ENCODE measurements at places on chromosomes 12 and 14.

GRCh38 chr12:23950210-23950774, 822 bp upstream of the SOX5 start:
- DNase-seq: no peak

DNA sequence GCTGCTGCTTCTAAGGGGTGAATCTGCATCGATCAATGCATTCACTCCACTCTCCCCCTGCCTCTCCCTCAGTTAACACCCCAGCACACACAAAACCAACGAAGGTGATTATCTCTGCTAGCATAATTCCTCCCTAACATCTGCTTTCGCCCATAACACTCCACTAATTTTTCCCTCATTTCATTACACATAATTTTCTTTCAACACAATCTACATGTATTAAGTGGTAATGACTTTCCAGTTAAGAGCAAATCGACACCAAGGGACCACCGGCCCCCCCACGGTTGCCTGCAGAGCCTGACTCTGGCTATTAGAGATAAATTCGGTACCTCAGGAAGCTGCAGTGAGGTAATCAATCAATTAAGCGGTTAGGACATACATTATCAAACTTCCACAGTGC, 1115.6 kb downstream of the BCL11B start:
- no peak for DNase-seq

DNA sequence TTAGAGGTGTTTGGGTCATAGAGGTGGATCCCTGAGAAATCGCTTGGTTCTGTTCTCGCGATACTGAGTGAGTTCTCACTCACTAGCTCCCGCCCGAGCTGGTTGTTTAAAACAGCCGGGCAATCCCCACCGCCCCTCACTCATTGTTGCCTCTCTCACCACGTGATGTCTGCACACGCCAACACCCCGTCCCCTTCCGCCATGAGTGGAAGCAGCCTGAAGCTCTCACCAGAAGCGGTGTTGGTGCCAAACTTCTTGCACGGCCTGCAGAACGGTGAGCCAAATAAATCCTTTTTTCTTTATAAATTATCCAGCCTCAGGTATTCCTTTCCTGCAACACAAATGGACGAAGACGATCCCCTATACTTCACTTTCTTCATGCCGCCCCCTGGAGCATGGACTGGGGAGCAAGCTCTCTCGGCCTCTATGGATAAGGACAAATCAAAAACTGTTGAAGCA, 45.4 kb upstream of the CCND2 start:
- no peak for DNase-seq

DNA sequence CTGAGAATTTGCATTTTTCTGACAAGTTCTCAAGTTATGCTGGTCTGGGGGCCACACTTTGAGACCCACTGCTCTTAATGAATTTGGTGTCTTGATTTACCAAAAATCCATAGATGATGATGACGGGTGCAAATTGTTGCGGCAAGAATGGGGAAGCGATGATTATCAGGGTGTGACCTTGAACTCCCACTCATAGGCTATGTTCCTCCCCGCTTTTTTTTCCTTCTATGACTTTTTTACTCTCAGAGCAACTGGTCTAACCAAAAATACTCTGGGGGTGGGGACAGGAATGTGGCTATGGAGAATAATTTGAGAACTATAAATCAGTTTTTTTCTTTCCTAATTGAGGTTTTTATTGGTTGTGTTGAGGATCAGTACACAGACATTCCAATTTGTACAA, 83.6 kb downstream of the PPFIBP1 start:
- DNase-seq: no peak

DNA sequence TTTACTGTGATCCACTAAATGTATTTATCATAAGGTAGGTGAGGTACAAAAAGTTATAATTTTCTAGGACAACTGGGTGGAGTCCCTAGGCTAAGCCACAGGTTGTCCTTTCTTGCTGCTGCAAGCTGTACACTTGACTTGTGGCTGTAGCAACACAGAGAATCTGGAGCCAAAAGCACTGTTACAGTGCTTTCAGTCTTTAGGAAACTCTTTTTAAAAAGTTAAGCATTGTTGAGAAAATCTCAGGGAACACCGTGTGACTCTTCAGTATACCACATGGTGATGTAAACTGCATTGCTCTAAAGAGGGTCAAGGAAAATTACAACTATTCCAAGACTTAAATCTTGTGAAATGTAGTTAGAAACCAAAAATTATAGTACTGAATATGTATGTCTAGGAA, 11.4 kb downstream of the SLC15A5 start:
- no peak for DNase-seq

DNA sequence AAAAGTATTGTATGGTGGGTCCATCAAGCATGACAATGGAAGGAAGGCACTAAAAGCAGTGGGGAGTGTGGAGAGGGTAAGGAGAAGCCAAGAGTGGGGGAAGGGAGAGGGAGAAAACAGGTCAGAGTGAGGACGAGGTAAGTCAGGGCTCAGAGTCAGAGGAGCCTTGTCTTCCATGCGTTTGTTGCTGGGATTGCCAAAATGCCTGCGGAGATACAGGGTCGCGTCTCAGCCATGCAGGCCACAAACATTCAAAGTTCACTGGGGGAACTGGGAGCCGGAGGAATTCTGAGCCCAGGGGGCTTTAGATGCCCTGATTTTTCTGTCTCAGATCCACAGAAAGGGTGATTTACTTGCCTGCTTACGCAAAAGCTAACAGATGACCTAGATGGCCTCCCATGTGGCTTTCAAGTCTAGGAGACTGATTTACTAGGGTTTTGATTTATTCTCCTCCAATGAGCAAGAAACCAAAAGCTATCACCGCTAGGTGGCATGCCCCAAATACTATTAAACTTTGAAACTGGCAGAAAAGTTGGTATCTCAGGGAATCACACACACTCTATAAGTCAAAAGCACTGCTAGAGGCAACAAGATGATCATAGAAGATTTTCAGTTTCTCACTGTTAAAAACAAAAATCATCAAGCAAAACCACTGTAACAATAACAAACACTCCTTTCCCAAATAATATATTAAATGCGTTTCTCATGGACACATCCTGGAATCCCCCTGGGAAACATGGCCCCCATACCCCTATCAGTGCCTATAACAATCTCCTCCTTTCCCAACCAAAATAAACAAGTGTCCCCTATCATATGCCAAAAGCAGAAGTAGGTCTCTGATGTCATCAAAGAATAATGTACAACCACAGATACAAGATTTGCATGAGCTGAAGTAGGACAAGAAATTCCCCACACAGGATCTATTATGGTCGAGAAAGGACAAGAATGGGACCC, 26.6 kb upstream of the MDM1 start:
- DNase-seq: peak; percentile 64

- DNase-seq: no peak
Measured at GRCh38 chr12:89932954-89933353, 224.3 kb upstream of the ATP2B1 start.

DNA sequence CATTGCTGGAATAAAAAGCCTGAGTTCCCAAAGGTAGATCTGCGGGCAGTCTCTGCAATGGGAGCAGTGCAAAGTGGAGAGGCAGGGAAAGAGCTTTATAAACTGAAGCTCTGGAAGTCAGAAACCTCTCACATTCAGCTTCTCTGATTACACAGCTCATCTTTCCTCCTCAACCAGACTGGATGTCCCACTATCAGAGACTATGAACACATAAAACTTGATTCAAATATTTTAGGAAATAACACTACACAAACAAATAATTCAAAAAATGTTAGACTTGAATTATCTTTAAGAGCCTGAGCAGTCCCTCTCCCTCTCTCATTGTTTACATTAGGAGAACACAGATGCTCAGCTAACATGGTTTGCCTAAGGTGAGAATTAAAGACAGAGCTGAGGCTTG, 72.9 kb downstream of the DENND5B start:
- DNase-seq: no peak

DNA sequence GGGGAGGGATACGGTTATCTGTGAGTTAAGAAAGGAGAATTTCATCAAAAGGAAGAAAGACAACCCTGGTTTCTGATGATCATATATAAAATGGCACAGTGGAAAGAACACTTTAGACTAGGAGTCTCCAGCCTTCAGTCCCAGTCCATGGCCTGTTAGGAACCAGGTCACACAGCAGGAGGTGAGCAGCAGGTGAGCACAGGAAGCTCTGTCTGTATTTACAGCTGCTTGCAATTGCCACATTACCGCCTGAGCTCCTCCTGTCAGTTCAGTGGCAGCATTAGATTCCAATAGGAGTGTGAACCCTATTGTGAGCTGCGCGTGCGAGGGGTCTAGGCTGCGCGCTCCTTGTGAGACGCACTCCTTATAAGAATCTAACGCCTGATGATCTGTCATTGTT, 137.9 kb downstream of the BTG1 start:
- no peak for DNase-seq

GRCh38 chr14:68598621-68599447, 194.0 kb downstream of the ZFP36L1 start:
- no peak for DNase-seq

GRCh38 chr12:94922561-94922960, 80.9 kb downstream of the NDUFA12 start:
- DNase-seq: no peak

DNA sequence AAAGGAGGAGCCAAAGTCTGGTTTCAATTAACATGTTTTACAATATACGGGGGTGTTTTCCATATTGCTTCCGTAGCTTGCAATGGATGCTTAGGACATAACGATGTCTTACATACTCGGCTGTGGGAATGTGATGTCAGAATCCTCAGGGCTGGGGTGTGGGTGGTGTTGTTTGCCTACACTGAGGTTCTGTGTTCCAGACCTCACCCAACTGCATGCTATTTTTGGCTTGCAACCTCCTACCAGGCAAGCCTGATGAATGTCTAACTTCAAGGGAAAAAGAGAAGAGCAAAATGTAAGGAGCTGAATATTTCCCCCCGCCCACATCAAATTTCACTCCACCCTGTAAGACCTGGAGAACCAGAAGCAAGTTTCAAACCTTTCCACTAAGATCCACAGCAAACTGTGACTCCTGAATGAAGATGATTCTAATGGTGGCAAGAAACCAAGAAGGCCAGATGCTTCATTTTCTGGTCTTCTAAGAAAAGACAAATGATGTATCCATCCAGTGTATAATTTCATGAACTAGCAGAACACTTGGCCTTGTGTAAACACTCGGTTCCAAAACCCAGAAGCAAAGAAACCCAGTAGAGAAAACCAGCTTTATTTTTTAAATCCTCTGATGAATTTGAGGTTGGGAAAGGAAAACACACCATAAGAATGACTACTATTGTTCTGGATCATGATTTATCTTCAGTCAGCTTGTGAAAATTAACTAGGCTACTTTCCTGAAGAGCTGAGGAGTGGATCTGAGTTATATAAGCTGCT, 227.9 kb downstream of the DACT1 start:
- peak; percentile 81 for DNase-seq

- no peak for DNase-seq
Measured at GRCh38 chr12:105897311-105897725, 241.4 kb downstream of the NUAK1 start.

DNA sequence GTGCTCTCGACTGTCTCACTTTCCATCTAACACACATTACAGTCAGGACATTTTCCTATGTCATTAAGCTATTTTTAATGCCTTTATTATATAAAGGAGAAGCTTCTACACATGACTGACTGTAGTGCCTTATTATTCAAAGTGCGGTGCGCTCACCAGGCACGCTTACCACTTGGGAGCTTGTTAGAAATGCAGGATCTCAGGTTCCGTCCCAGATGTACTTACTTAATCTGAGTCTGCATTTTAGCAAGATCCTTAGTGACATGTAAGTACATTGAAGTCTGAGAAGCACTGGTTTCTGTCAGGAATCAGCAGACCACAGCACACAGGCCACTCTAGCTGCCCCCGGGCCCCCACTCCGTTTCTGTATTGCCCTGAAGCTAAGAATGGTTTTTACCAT, 44.7 kb upstream of the MDM1 start:
- no peak for DNase-seq

GRCh38 chr14:72742838-72743195, 151.1 kb downstream of the DPF3 start:
- DNase-seq: no peak

- DNase-seq: no peak
Measured at GRCh38 chr14:75184039-75184438, 7.6 kb upstream of the TMED10 start.

GRCh38 chr12:92080911-92081285, 64.7 kb downstream of the BTG1 start:
- no peak for DNase-seq

- no peak for DNase-seq
Measured at GRCh38 chr12:56935752-56936151, 1.5 kb upstream of the SDR9C7 start.

GRCh38 chr14:42111355-42111754, 504.7 kb downstream of the LRFN5 start:
- DNase-seq: no peak

GRCh38 chr12:132786192-132786591, 24.6 kb upstream of the ANKLE2 start:
- DNase-seq: no peak

- DNase-seq: no peak
Measured at GRCh38 chr12:27958675-27959074, 13.9 kb downstream of the PTHLH start.

- DNase-seq: no peak
Measured at GRCh38 chr12:73665193-73665592, 872.4 kb upstream of the ATXN7L3B start.

GRCh38 chr12:110349514-110350151, 53.9 kb downstream of the ANAPC7 start:
- no peak for DNase-seq

DNA sequence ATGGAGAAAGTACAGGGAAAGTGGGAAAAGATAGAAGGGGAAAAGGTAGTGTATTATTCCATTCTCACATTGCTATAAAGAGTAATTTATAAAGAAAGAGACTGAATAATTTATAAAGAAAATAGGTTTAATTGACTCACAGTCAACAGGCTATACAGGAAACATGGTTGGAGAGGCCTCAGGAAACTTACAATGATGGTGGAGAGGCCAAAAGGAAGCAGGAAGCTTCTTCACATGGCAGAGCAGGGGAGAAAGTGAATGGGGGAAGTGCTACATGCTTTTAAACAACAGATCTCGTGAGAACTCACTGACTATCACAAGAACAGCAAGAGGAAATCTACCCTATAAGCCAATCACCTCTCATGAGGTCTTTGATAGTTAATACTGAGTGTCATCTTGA, 725.0 kb upstream of the FLRT2 start:
- no peak for DNase-seq

GRCh38 chr12:124527861-124528561, 39.4 kb downstream of the NCOR2 start:
- no peak for DNase-seq

GRCh38 chr12:82708061-82708879, 21.6 kb downstream of the TMTC2 start:
- no peak for DNase-seq

DNA sequence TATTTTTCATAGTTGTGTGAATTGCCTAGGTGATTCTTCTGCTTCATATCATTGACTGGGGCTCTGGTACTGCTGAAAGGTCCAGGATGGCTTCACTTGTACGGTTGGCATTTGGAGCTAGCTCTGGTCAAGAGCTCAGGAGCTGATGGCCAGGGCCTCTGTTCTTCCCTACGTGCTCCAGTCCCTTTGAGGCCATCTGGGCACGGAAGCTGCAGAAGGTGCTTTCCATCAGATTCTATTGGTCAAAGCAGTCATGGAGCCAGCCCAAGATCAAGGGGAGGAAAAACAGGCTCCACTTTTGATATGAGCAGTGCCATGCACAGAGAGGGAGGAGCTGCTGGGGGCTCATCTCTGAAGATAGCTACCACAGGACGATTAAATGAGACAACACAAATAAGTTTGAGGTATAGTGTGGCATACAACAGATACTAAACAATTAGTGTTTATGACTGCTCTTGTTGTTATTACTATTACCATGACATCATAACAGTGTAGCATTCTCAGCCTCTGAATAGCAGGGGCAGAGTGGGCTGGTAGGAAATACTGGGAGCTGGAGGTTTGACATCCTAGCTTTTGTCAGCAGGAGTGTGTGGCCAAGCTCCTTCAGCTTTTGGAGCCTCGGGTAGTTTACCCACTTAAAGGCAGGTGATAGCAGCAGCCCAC, 10.4 kb downstream of the KRT83 start:
- no peak for DNase-seq
